Amygdala (tissue), 56 donors: ENCODE measurements at places on chromosomes 3 and 15.

- no peak for DNase-seq
These were observed 28.6 kb downstream of the SLC27A2 start for GRCh38 chr15:50210462-50211157.

DNA sequence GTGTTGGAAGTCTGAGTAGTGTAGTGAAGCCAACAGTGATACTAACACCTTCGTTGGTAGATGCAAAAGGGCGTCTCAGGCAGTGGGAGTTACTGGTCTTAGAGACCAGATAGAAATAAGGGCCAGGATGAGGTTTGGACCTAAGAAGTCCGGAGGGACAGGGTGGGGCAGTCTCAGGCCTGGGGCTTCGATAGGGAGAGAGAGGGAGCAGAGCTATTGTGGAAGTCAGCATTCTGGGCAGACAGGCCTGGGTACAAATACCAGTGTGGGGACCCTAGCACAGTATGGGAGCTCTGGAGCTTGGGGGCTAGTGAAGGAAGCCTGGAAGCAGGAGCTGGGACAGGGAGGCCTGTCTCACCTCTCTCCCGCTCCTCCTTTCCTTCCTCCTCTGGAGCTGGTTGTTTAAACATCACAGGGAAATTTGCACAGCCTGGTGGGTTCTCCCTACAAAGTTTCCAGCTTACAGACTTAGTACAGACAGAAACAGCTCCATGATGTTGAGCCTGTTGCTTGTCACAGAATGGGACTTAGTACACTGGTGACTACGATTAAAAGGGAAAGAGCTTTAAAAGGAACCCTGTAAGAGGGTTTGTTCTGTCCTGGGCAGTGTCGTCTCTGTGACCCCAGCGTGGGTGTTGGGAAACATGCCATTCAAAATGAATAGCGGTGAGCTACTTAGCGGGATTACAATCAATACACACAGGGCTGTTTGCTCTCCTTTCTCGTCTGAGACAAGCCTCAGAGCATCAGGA lies 76.4 kb upstream of the TNFAIP8L3 start:
- no peak for DNase-seq

- DNase-seq: no peak
These were observed 29.8 kb downstream of the FBXL22 start for GRCh38 chr15:63626955-63627354.

GRCh38 chr3:181885868-181886630 lies 174.3 kb downstream of the SOX2 start:
- no peak for DNase-seq

- DNase-seq: no peak
These were observed 20.3 kb upstream of the ATOSA start for GRCh38 chr15:52699457-52699856.

- no peak for DNase-seq
These were observed 181.9 kb upstream of the TTC14 start for GRCh38 chr3:180420016-180420415.

DNA sequence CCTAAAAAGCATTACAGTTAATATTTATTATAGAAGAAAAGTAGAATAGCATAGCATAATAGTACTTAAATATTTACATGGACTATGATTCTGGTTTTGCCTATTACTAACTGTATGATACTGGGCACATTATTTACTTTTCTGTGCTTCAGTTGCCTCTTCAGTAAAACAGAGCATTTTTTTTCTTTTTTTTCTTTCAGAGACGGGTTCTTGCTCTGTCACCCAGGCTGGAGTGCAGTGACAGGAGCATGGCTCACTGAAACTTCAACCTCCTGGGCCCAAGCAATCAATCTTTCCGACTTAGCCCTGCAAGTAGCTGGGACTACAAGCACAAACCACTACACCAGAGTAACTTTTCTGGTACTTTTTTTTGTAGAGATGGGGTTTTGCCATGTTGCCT lies 47.0 kb downstream of the GYG1 start:
- no peak for DNase-seq

- DNase-seq: no peak
These were observed 164.6 kb upstream of the HES1 start for GRCh38 chr3:193971261-193971751.

DNA sequence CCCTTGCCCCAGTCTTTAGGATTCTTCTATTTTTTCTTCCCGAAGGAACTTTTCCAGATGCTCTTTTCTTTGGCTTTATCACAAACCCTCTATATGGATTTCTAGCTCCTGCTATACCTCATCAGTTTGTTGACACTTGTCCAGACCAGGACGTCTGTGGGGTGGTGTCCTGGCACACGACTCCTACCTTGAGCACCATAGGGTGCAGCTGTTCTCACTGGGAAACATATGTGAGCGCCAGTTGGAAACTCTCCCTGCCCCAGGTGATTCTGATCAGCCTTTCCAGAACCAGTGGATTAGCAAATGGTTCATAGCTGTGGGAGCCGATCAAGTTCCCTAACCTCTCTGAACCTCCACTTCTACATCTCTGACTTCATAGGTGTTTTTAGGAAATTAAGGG lies 40.6 kb upstream of the USP3 start:
- no peak for DNase-seq

GRCh38 chr3:196175116-196175625 lies 36.0 kb downstream of the ZDHHC19 start:
- DNase-seq: no peak

DNA sequence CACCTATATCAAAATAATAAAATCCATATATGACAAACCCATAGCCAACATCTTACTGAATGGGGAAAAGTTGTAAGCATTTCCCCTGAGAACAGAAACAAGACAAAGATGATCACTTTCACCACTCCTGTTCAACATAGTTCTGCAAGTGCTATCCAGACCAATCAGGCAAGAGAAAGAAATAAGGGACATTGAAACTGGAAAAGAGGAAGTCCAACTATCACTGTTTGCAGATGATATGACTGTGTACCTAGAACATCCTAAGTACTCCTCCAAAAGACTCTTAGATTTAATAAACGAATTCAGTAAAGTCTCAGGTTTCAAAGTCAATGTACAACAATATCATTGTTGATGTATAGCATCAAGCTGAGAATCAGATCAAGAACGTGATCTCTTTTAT lies 35.6 kb upstream of the FGF7 start:
- no peak for DNase-seq

- no peak for DNase-seq
These were observed 307.8 kb downstream of the GABRG3 start for GRCh38 chr15:27278761-27279160.

DNA sequence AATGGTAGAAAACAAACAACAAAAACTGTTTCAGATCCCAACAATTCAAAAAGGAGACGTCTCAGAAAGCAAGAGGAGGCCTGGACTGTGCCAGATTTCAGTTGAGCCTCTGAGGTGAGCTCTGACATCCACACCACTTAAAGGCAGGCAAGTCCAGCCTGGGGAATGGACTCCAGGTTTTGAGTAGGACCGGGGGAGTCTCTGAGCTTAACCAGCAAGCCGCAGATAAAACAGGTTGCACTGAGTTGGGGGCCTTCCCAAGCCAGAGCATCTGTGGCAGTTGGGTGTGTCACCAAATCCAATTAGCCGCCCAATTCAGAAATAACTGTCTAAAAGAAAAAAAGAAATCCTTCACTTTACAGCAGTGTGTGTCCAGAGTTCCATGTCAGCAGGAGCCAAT lies 54.7 kb downstream of the OXNAD1 start:
- DNase-seq: no peak

GRCh38 chr15:88388686-88389085 lies 78.5 kb downstream of the MRPL46 start:
- DNase-seq: no peak

GRCh38 chr15:101506491-101506890 lies 17.0 kb upstream of the PCSK6 start:
- no peak for DNase-seq

- no peak for DNase-seq
These were observed 36.7 kb upstream of the VILL start for GRCh38 chr3:37953707-37954394.

GRCh38 chr3:17420668-17421067 lies 321.8 kb downstream of the TBC1D5 start:
- DNase-seq: no peak

DNA sequence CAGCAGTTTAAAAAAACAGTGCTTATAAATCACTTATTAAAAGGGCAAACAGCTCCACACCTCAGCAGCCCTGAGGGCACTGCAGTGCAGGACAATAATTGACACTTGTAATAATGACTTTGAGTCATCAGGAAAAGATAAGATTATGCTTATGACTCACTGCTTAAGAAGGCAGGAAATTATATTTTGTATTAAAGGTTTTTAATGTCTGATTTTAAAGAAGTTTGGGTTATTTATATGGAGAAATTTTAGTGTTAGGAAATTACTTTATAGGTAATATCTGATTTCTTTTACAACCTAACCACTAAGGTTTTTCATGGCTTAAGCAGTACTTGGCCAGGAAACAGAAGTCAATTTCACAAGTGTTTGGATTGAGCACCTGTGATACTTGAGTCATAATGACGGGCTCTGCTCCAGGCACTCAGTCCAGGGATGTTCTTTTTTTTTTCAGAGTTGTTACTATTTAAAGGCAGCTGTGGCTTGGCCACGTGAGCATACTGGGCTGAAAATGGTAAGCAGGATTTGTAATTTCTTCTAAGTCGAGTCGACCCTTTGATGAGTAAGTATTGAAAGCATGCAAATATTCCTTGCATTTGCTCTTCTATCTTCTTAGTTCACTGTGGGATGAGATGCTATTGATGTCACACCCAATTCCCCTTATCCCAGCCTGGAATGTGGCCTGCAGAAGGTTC lies 21.6 kb upstream of the SLC6A20 start:
- no peak for DNase-seq

DNA sequence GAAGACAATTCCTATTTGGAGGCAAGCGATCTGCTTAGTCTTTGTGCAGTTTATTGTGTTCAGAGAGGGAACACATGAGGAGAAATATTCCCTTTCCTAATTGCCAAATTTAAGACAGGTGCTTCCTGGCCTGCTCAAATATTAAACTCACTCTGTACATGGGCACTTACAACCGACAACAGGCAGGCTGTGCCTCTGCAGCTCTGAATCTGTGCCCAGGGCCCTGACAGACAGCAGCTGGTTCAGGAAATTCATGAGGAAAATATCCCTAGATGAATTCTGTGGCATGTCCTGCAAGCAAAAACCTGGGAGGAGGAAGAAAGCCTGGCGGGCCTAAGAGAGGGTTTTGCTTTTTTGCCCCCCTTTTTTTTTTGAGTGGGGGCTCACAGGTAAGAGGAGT lies 169.3 kb upstream of the TRIM42 start:
- no peak for DNase-seq

- no peak for DNase-seq
These were observed 41.1 kb upstream of the NDUFB4 start for GRCh38 chr3:120554812-120555606.

DNA sequence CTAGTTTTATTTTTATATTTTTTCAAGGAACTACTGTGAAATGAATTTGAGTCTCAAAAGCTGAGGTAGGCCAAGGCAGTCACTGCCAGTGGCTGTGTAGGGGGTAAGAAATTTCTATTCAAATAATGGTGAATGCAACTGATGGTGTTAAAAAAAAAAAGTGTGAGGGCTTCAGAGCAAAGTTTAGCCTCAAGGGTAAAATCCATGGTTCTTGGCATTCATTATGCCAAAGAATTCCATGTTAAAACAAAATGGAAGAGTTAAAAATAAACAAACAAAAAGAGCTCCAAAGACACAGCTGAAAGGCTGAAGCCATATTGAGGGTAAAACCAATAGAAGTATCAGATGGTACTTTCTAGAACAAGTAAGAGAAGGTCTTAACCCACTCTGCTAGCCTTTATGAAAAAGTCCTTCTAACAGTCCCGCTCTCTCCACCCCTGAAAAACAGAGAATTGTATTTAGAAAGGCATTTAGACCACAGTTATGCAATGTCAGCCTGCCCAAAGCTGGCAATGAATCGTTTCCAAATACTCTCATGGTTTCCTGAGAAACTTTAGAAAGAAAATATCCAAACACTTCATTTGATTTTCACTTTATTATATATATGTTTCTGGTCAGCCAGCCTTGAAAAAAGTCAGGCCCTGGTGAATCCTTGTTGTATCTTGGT lies 158.4 kb upstream of the GMNC start:
- DNase-seq: no peak

- DNase-seq: no peak
These were observed 22.6 kb upstream of the DUSP7 start for GRCh38 chr3:52078781-52079560.

- DNase-seq: no peak
These were observed 239.3 kb downstream of the FEZF2 start for GRCh38 chr3:62134061-62134496.

DNA sequence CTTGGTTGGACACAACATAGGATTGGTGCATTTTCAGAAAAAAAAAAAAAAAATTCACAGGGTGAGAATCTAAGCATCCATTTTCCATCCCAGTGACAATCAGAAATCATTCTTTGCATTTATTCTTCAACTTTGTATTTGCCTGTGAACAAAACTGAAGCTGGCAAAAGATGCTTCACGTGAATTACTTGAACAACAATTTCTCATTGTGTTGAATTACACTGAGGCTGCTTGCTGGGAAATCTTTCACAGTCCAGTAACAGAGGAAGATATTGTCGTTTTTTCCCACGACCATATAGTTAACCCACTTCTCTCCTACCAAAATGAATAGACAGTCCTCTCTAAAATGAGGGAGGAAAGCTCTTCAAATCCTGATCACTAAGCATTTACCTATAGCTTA lies 4.3 kb upstream of the SLCO3A1 start:
- no peak for DNase-seq

- DNase-seq: no peak
These were observed 3.7 kb downstream of the HRG start for GRCh38 chr3:186669378-186670084.
